ENCODE measurements at places on chromosomes 5 and 9.

GRCh38 chr9:126488881-126489404, 124.8 kb upstream of the LMX1B start:
- DNase-seq, result no peak

DNA sequence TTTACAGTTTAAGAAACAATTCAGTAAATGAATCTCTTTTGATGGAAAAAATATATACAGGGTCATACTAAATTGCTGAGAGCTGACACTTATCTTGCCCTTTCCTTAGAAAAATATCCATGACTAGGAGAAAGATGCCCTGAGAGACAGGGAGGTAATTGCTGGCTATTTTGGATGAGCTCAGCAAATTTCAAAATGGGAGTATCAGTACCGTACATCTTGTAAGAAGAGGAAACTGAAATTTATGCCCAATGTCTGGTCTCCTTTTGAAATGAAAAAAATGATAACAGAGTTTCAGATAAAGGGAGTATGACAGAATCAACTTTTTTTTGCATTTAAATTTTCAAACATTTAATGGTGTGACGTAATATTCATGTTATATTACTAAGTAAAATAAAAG, 415.8 kb upstream of the CDH10 start:
- no peak for DNase-seq

GRCh38 chr5:931570-932145, 39.0 kb downstream of the TRIP13 start:
- DNase-seq, result no peak

- DNase-seq, result no peak
These were observed at the start of gene DAPK1 for GRCh38 chr9:87497604-87498045. TSS of gene DAPK1 (plus strand) at chr9:87497867. CDS start at chr9:87499078, 1,211 bp downstream.

- no peak for DNase-seq
These were observed 157.9 kb upstream of the FBN2 start for GRCh38 chr5:128695791-128696530.

DNA sequence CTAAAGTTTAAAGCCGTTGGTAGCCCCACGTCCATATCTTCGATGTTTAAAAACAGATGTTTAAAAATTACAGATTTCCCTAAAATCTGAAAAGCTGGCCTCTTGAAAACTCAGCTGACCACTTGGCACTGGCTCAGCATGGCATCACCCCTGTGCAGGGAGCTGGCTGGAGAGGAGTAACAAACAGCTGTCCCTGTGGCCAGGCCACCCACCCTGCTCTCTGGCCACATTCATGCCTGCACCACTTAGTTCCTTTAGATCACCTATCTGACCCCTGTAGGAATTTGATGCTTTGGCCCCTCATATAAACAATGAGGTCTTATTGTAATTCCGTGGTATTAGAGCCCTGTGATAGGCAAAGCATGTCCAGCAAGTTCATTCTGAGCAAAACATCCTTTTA, 107.5 kb downstream of the FRMD3 start:
- no peak for DNase-seq

GRCh38 chr9:31103836-31104235, 1280.6 kb upstream of the ACO1 start:
- DNase-seq, result no peak

DNA sequence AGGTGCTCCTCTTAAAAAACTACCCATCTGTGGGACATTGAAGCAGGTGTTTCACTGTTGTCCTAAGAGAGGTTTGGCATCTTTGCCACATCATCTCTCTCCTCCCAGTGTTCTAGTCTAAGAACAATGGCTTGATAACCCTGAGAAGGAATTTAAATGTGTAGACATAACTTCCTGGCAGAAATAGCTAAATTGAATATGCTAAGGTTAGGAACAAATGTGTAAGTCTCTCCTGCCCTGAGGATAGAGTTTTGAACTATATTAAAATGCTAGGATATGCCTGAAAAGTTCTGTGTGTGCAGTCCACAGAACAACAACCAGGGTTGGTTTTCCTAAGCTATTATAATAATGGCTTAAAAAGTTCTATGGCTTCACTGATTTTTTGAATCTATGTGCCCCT, 106.6 kb downstream of the LRRC70 start:
- no peak for DNase-seq

DNA sequence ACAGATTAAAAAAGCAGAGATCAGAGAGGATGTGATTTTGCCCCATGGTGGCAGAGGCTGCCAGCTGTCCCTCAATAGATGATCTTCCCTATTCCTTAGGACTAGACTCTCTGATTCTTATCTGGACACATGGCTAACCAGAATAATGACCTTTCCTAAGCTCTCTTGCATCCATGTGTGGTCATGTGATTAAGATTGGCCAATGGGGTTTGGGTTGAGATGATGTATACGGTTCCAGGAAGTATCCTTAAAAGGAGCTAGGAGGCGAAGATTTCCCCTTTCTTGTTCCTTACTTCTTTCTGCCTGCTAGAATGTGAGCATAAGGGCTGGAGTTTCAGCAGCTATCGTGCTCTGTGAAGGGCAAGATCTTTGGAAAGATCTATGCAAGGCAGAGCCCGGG, 39.8 kb downstream of the FOXI1 start:
- no peak for DNase-seq

DNA sequence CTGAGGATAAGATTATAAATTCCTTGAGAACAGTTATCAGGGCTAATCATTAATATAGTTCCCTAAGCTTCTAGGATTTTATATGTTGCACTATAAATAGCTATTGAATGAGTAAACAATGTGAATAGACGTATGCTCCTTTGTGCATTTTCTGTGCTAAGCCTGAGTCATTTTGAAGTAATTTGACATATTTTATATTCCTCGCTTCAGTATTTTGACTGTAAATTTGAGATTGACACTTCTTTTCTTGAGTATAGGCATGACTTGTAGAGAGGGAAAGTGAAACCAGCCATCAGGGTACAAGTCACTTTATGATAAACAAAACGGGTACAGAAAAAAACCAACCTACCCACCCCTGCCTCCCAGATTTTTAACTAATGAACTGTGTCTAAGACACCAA, 367.7 kb upstream of the PRR16 start:
- DNase-seq, result no peak

GRCh38 chr9:135605238-135605781, 34.0 kb downstream of the GLT6D1 start:
- DNase-seq, result no peak

GRCh38 chr5:86926033-86926432, 308.3 kb downstream of the COX7C start:
- no peak for DNase-seq

DNA sequence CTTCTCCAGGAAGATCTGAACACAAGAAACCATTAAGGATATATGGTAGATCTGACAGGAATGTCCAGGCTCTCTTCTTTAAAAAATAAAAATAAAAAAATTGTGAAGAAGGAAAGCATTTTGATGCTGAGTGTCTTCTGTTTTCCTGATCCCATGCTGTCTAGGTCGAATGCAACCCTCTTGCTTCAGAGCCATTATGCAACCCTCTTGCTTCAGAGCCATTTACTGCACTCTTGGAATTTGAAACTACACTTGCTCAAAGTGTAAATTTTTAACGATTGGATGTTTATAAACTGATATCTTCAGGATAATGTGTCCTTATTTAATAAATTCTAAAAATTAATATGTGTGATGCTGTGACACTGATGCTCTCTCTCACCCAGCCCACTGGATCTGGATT, 505.1 kb downstream of the DNAH5 start:
- DNase-seq, result no peak

GRCh38 chr5:5979377-5979760, 399.0 kb downstream of the MED10 start:
- no peak for DNase-seq

DNA sequence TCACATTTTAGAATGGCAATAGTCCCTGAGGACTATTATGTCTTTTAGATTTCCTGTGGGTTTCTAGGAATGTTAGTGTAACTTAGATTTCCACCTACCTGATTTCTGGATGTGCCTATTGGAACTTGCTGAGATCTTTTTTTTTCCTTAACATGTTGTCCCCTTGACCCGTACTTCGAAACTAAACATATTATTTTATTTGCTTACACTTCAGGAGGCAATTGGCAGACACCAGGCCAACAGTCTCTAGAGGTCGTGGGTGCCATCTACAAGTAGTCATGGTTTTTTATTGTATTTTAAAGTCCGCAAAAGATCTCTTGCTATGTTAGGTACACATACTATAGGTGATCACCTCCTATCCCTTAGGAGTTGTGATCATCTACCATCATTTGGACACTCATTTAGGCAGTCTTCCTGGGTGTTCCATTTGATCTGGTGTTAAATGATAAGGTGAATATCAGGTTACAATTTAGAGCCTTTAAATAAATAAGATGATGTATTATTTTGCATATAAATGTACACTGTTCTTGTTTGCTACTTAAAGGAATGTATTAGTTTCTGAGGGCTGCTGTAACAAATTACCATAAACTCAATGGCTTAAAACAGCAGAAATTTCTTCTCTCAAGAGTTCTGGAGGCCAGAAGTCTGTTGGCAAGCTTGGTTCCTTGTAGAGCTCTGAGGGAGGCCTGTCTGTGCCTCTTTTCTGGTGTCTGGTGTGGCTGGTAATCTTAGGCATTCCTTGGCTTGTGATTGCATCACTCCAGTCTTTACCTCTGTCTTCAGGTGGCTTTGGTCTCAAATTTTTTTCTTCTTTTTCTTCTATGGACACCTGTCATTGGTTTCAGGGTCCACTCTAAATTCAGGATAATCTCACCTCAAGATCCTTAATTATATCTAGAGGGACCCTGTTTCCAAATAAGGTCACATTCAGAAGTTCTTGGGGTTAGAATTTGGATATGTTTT, 64.8 kb downstream of the ZCCHC7 start:
- no peak for DNase-seq

DNA sequence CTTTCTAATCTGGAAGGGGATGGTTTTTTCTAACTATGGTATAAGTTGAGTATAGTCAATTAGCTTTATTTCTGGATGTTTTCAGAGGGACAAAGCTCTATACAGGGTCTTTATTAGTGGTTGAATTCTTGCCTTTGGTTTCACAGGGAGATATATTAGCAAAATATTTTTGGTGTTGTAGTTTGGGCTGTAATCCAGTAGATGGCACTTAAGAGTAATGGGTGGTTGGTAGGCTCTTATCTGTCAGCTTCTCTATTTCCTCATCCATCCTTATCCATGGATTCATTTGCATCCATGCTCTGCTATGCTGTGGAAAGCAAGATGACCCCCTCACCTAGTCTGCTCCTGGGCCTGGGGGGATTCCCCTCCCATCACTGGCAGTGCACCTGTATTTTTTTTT, 363.6 kb upstream of the CYLC2 start:
- DNase-seq, result no peak

GRCh38 chr9:103942651-103943050, 151.5 kb upstream of the SMC2 start:
- DNase-seq, result no peak

GRCh38 chr5:169044962-169045361, 256.0 kb downstream of the SLIT3 start:
- no peak for DNase-seq

DNA sequence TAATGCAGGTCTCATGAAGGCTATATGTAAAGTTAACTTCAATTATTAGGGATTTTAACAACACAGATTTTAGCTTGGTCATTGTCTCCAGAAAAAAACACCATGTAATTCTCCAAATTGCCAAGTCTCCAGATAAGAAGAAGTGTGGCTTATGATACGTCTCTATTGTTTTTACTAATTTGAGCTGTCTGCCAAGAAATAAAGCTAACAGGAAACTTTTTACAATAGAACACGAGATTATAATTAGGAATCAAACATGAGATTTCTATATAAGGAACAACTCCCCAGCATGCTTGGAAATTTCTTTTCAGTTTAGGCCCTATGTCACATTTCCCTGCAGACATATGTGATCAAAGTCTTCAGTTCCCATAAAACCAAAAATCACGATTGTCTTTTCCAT, 142.7 kb downstream of the MCTP1 start:
- peak; percentile 41 for DNase-seq

DNA sequence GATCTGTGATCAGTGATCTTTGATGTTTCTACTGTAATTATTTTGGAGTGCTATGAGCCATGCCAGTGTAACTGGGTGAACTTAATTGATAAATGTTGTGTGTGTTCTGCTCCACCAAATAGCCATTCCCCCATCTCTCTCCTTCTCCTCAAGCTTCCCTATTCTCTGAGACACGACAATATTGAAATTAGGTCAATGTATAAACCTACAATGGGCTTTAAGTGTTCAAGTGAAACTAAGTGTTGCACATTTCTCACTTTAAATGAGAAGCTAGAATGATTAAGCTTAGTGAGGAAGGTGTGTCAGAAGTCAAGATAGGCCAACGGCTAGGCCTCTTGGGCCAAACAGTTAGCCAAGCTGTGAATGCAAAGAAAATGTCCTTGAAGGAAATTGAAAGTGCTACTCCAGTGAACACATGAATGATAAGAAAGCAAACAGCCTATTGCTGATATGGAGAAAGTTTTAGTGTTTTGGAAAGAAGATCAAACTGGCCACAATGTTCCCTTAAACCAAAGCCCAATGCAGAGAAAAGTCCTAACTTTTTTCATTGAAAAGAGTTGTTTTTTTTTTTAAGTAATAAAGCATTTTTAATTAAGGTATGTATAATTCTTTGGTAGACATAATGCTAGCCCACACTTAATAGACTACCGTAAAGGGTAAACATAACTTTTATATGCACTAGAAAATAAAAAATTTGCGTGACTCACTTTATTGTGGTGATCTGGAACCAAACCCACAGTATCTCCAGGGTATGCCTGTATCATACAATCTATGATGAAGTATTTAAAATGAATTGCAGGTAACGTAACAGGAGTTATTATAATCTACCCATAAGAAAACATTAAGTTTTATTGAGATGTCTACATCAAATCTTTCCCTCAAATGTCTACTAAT, 42.5 kb upstream of the ALDH1A1 start:
- DNase-seq, result no peak

DNA sequence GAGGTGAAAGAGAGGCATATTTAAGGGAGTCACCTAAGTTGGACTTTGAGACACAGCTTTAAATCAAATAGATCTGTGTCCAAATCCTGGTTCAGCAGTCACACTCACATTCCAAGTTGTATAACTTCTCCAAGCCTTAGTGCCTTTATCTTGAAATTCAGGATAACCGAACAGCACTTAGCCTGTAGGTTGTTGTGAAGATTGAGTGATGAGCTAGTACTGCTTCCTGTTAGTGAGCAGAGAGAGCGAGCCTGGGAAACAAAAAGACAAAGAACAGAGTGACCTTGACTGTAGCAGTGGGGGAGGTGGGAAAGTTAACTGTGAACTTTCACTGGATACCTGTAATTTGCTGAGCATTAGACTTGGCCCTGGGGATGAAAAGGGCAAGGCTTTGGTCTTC, 22.4 kb downstream of the MAML1 start:
- no peak for DNase-seq

DNA sequence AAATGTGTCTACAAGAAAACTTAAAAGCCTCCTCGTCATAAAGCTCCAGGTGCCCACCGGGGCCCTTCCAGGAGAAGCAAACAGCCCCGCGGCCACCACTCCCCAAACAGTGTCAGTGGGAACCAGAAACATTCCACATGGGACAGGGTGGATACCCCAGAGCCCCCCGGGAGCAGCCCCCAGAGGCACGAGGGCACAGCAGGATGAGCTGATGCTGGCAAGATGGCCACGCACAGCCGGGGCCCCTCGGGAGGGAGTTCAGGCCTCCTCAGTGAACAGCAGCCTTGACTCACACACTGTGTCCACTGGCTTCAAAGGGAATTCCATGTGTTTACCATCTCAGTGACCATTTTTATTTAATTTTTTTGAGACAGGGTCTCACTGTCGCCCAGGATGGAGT, 10.5 kb downstream of the EXD3 start:
- no peak for DNase-seq

Data from glomerular endothelial cell (primary cell).